ENCODE measurements at places on chromosomes 1 and 21.

GRCh38 chr1:167239257-167239656 is 18.6 kb downstream of the POU2F1 start:
- DNase-seq = no peak

- DNase-seq = no peak
These were observed 310.8 kb downstream of the USP25 start for GRCh38 chr21:16040601-16041000.

DNA sequence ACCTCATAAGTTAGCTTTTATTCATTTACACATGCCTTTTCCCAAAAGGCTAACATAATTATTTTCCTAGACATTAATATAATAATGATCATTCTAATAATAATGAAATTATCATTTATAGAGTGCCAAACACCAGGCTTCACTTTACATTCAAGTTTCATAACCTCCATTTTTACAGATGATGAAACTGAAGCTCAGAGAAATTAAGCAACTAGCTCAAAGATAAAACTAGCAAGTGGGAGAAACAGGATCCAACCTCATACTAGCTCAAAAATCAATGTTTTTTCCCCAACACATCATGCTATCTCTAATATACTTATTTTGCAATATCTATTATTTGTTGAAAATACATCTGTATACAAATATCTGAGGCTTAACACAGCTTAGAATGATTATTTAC is 14.0 kb downstream of the LPGAT1 start:
- no peak for DNase-seq

GRCh38 chr1:84871181-84871580 is 21.8 kb downstream of the LPAR3 start:
- DNase-seq = no peak

DNA sequence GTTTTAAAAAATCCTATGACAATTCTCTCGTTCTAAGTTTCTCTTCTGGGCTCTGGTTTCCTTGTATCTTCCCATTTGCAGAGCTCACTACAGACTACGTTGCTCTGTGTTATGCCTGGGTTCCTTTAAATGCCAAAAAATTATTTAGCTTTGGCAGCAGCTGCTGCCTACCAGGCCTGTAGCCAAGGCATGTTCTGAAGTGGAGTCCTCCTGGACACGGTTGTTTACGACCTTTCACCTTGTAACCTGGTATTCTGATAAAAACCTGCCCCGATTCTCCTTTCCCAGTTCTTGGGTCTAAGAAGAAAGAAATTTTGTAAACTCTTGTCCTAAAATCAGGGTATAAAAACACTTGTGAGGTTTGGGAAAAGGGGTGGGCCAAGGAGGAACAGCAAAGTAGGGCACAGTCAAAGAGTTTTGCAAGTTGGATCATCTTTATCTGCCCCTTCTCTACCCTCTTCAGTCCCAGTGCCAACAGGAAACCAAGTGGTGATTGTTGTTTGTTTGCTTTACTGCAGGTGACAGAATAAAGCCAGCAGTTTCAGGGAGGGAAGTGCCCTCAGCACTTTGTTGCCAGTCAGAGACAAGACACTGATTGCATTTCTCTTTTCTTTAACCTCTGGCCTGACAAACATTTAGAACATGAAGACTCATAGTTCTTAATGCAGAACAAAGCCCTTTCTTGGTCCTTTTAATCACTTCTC is 3.1 kb upstream of the TXNIP start:
- DNase-seq = peak; percentile 90

- peak; percentile 70 for DNase-seq
These were observed 506 bp downstream of the JUN start for GRCh38 chr1:58783090-58783992.

GRCh38 chr1:156081180-156081916 is 917 bp downstream of the MEX3A start:
- no peak for DNase-seq

GRCh38 chr1:202203238-202204039 is 9.8 kb downstream of the LGR6 start:
- no peak for DNase-seq

- no peak for DNase-seq
These were observed 240.7 kb upstream of the HOOK1 start for GRCh38 chr1:59574085-59574484.

GRCh38 chr1:87706779-87707228 is 378.1 kb downstream of the LMO4 start:
- DNase-seq = no peak

GRCh38 chr1:96581772-96582171 is 139.8 kb upstream of the PTBP2 start:
- no peak for DNase-seq

- DNase-seq = no peak
These were observed 186.6 kb downstream of the NTNG1 start for GRCh38 chr1:107327446-107327845.
